Activated effector memory CD4-positive, alpha-beta T cell treated with anti-CD3 and anti-CD28 coated beads, Interleukin-2, amount 50 U/mL, for 16 hours (primary cell): ENCODE measurements at places on chromosomes 2 and 18.
A peak's percentile ranks its signal among the peaks of the same experiment; 100 is the strongest.

DNA sequence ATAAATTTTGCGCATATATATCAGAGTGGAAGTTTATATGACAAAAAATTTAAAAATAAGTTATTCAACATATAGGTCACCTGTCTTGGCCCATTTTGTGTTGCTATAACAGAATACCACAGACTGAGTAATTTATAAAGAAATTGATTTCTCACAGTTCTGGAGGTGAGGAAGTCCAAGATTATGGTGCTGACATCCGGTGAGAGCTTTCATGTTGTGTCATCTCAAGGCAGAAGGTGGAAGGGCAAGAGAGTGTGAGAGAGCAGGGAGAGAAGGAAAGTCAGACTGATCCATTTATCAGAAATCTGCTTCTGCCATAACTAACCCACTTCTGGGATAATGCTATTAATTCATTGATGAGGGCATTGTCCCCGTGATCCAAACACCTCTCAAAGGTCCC lies 9.0 kb upstream of the FEZ2 start:
- DNase-seq: no peak

DNA sequence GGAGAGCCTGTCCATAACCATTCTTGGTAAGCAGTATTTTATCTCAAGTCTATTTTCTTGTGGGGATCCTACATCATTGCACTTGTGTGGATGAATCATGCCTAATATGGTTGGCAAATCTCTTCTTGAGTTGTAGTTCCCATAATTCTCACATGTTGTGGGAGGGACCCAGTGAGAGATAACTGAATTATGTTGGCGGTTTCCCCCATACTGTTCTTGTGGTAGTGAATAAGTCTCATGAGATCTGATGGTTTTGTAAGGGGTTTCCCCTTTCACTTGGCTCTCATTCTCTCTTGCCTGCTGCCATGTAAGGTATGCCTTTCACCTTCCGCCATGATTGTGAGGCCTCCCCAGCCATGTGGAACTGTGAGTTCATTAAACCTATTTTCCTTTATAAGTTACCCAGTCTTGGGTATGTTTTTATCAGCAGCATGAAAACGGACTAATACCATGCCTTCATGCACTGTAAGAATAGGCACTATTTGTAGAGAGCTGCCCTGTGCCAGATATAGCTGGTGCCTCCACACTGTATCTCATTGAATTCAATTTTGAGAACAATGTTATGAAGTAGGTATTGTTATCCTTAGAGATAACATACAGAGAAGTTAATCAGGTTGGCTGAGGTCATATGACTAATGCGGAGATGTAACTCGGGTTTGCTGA lies 148.3 kb downstream of the PLCL1 start:
- DNase-seq: no peak

DNA sequence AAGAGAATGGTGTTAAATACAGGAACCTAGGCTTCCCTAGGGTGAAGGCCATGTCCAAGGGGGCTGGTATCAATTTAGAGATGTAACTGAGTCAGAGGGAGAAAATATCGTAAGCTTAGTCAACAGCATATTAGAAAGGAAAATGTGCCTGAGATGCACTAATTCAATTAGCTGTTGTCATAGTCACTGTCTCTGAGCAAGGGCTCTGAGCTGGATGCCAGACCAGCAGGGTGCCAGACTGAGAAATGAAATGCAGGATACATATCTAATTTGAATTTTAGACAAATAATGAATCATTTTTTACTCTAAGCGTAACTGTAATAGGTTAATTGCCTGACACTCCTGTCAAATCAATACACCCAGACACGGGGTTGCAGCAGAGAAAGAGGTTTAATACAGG lies 11.4 kb upstream of the SLC35F6 start:
- DNase-seq: no peak

DNA sequence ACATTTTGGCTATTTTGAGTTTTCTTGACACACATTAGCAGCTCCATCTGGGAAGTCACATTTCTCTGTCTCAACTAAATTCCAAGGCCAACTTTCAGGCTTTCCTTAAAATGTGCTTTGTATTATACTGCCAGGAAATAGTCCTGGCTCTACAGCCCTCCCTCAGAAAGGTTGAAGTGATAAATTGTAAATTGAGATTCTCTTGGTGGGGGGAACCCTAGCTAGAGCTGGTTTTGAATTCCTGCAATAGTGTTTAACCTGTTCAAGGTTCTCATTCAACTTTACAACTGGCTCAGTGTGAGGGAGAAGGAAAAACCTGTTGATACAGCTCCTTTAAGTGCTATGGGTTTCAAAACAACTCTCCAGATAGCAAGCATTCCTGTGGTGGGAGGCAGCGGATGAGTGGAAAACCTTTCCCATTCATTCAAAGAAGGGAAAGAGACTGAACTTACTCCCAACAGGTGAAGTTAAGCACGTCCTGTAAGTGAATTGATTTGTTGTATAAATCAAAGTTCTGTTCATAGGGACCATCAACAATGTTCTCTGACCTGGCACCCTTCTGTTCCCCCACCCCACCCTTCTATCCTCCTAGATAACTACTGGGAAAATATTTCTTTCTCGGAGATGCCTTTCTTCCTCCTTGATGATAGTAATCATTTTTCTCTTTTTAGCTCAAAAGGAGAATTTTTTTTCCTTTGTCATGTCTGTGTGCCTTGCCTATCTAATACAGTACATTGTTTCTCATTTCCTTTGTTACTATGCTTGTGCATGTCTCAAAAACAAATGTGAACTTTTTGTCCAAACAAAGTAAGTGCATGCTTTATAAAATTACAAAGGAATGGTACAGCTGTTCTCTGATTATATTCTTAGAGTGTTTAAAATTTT lies 44.2 kb upstream of the SLC39A10 start:
- no peak for DNase-seq

- no peak for DNase-seq
Observed at GRCh38 chr2:18721038-18721922, 131.9 kb upstream of the NT5C1B start.

DNA sequence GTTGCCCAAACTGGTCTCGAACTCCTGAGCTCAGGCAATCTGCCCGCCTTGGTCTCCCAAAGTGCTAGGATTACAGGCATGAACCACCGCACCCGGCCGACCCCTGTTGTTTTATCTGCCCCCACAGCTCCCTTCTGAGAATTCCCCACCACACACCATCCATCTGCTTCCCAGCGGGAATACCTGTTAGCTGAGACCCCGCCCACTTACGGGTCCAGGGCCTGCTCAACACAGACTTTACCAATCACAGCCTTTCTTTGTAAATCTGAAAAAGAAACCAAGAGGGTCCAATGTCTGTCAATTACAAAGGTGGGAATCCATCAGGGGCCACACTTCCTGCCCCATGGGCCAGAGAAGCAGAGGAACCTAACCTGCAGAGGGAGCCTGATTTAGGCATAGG lies 14.2 kb upstream of the CABLES1 start:
- DNase-seq: peak; percentile 12

GRCh38 chr2:2653231-2653630 lies 322.2 kb upstream of the MYT1L start:
- no peak for DNase-seq

GRCh38 chr2:170973492-170974303 lies 44.6 kb downstream of the GORASP2 start:
- peak; percentile 96 for DNase-seq

GRCh38 chr2:96143848-96144480 lies 1.3 kb downstream of the DUSP2 start:
- peak; percentile 79 for DNase-seq

GRCh38 chr2:108958002-108958401 lies 31.0 kb downstream of the EDAR start:
- no peak for DNase-seq

DNA sequence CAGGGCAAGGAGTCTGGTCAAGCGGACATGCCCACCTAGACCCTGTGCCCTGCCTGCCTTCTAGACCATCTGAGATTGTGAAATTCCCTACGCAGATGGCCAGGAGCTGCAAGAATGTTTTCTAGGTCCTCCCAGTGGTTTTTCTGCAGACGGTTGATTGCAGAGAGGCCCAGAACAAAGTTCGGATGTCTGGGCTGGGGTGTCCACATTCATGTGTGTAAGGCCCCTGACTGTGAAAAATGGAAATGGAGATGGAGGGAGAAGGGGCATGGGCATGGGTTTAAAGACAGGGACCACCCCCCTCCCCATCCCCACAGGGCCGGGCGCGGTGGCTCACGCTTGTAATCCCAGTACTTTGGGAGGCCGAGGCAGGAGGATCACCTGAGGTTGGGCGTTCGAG lies 11.8 kb downstream of the ARHGAP25 start:
- DNase-seq: no peak

DNA sequence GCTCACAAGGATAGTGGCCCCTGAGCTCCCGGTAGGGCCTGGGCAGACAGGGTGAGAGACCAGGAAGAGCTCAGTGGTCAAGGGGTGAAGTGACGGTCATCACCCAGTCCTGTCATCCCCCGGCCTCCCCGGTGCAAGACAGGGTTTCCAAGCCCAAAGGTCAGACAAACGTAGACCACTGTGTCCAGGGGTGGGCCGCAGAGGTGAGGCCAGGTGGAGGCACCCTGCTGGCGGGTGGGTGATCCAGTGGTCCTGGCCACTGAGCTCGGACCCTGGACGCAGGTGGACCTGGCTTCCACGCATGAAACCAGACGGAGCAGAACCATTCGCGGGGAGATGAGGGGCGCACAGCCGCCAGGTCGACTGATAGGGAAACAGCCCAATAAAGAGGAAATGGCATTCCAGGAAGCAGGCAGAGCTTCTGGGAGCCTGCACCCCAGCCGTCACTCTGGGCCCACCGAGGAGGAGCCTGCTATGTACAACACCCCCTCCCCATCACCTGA lies 14.4 kb upstream of the SNED1 start:
- DNase-seq: no peak

- DNase-seq: no peak
Observed at GRCh38 chr2:230657462-230657861, 55.2 kb upstream of the CAB39 start.

GRCh38 chr18:68177807-68178702 lies 536.9 kb downstream of the TMX3 start:
- no peak for DNase-seq

DNA sequence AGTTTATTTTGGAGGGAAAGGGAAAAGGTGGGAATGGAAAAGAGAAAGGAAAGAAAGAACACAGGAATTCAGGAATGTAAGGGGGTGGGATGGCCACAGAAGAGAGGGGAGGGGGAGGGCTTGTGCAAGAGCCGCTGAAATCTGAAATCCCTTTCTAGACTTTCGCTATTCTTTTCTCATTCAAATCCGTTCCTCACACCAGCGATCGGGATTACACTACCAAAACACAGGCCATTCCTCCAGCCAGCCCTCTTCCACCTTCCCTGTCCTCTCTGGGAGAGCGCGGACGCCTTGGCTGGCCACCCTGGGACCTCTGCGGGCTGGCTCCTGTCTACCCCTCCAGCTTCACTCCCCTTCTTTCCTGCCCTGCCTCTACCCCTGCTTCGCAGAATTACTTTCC lies 102.3 kb downstream of the CDCA7 start:
- DNase-seq: no peak
